Left ventricle myocardium inferior (tissue), 1 donor: ENCODE measurements at places on chromosomes 12 and 14. TPM values are rescaled to one million over a fixed set of nuclear protein-coding genes. Genes with fewer than 3 reads are reported as not detected.

- H3K4me3 ChIP-seq, result no peak overlapping the region
- H3K36me3 ChIP-seq, result no peaks in the 10 kb centered on the region
- H3K4me1 ChIP-seq, result no peaks in the 10 kb centered on the region
- H3K27ac ChIP-seq, result no peak overlapping the region
Observed at GRCh38 chr12:126582231-126582630, 1517.0 kb downstream of the AACS start.

- H3K27ac ChIP-seq, result peak overlapping the region; percentile 9
- H3K27me3 ChIP-seq, result no peaks in the 10 kb centered on the region
- no peaks in the 10 kb centered on the region for H3K36me3 ChIP-seq
- no peak overlapping the region for H3K4me3 ChIP-seq
- no peaks in the 10 kb centered on the region for H3K4me1 ChIP-seq
Observed at GRCh38 chr14:74846168-74846567, 29.8 kb downstream of the PROX2 start.

The TMEM63C gene
- total RNA-seq, result 0.63 TPM

DNA sequence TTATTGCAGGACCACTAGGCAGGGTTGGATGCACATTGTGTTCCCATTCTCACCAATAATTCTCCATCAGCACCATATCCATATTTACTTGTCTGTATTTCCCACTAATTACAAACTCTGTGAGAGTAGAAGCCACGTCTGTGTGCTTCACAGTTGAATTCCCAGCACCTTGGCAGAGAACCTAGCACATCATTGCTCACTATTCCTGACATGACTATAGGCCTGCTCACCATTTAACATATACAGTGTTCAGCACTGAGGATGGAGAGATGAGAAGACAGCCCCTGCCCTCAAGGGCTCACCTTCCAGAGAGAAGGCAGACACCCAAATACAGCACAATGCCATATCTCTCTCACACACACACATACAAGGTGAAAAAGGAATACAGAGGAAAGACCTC is 5.0 kb downstream of the DAD1 start:
- no peak for DNase-seq
- peaks cover 7% of the 10 kb centered on the region for H3K36me3 ChIP-seq
- H3K27ac ChIP-seq, result no peak overlapping the region
- no peak overlapping the region for H3K4me3 ChIP-seq

The IFNG-AS1 gene
- 0.58 TPM for total RNA-seq

GRCh38 chr14:23379366-23380196 is 2.7 kb downstream of the CMTM5 start:
- H3K4me1 ChIP-seq, result peaks cover 17% of the 10 kb centered on the region
- H3K36me3 ChIP-seq, result peaks cover 24% of the 10 kb centered on the region
- no peak overlapping the region for H3K4me3 ChIP-seq
- H3K27me3 ChIP-seq, result peaks cover 7% of the 10 kb centered on the region

DNA sequence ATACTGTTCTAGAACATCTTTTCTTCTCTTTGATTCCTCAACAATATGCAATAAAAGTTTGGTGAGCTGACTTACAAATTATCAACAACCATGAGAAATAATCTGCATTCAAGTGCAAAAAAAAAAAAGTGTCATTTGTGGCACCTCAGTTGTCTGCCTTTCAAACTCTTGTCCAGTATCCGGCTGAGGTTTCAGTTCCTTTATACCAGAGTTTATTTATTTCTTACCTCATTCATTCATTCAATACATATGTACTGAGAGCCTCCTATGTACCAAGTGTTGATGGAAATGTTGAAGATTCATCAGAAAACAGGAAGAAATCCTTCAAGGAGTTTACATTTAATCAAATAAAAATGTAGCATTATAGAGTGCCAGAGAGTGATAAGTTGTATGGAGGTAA is 484.1 kb downstream of the RMST start:
- DNase-seq, result no peak
- no peaks in the 10 kb centered on the region for H3K27me3 ChIP-seq
- no peak overlapping the region for H3K27ac ChIP-seq
- H3K4me3 ChIP-seq, result no peak overlapping the region
- H3K4me1 ChIP-seq, result no peaks in the 10 kb centered on the region
- no peaks in the 10 kb centered on the region for H3K36me3 ChIP-seq

- H3K36me3 ChIP-seq, result no peaks in the 10 kb centered on the region
- peaks cover 72% of the 10 kb centered on the region for H3K4me1 ChIP-seq
- peak overlapping the region; percentile 89 for H3K4me3 ChIP-seq
- H3K27ac ChIP-seq, result peak overlapping the region; percentile 99
- no peaks in the 10 kb centered on the region for H3K27me3 ChIP-seq
Observed at GRCh38 chr12:45730084-45730347, 510 bp downstream of the ARID2 start.

The FAM90A1 gene
- total RNA-seq, result 0.30 TPM

DNA sequence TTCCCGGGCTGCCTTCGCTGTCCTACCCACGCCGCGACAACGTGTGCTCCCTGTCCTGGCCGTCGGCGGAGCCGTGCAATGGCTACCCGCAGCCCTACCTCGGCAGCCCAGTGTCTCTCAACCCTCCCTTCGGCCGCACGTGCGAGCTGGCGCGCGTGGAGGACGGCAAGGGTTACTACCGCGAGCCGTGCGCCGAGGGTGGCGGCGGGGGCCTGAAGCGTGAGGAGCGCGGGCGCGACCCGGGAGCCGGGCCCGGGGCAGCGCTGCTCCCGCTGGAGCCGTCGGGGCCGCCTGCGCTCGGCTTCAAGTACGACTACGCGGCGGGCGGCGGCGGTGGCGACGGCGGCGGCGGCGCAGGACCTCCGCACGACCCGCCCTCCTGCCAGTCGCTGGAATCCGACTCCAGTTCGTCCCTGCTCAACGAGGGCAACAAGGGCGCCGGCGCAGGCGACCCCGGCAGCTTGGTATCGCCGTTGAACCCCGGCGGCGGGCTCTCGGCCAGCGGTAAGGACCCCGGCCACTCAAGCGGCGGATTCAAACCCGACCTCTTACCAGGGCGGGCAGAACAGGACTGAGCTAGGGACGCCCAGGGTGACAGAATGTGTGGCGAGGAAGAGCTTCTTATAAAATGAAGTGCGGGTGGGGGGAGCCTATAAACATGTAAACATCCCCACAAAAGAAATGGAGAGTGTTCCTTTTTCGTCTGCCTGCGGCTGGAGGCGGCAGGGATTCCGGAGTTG is 503 bp downstream of the HOXC12 start:
- H3K36me3 ChIP-seq, result no peaks in the 10 kb centered on the region
- H3K27me3 ChIP-seq, result peaks cover 100% of the 10 kb centered on the region
- H3K4me1 ChIP-seq, result peaks cover 12% of the 10 kb centered on the region
- no peak overlapping the region for H3K27ac ChIP-seq
- no peak overlapping the region for H3K4me3 ChIP-seq
- no peak for DNase-seq

GRCh38 chr12:106213662-106214061 is 34.2 kb downstream of the CKAP4 start:
- H3K27ac ChIP-seq, result no peak overlapping the region
- no peaks in the 10 kb centered on the region for H3K4me1 ChIP-seq
- peaks cover 4% of the 10 kb centered on the region for H3K27me3 ChIP-seq
- H3K4me3 ChIP-seq, result no peak overlapping the region
- no peaks in the 10 kb centered on the region for H3K36me3 ChIP-seq

The CD69 gene
- total RNA-seq, result 0.25 TPM

DNA sequence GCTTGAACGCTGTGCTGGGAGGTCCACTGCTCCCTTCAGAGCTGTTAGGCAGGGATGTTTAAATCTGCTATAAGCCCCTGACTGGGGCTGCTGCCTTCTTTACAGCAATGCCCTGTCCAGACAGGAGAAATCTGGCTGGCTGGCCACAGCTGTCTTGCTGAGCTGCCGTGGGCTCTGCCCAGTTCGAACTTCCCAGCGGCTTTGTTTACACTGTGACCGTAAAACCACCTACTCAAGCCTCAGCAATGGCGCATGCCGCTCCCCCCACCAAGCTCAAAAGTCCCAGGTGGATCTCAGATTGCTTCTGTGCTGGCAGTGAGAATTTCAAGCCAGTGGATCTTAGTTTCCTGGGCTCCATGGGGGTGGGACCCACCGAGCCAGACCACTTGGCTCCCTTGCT is 35.8 kb downstream of the CKAP4 start:
- H3K27ac ChIP-seq, result no peak overlapping the region
- peaks cover 4% of the 10 kb centered on the region for H3K27me3 ChIP-seq
- no peaks in the 10 kb centered on the region for H3K4me1 ChIP-seq
- DNase-seq, result no peak
- H3K4me3 ChIP-seq, result no peak overlapping the region

DNA sequence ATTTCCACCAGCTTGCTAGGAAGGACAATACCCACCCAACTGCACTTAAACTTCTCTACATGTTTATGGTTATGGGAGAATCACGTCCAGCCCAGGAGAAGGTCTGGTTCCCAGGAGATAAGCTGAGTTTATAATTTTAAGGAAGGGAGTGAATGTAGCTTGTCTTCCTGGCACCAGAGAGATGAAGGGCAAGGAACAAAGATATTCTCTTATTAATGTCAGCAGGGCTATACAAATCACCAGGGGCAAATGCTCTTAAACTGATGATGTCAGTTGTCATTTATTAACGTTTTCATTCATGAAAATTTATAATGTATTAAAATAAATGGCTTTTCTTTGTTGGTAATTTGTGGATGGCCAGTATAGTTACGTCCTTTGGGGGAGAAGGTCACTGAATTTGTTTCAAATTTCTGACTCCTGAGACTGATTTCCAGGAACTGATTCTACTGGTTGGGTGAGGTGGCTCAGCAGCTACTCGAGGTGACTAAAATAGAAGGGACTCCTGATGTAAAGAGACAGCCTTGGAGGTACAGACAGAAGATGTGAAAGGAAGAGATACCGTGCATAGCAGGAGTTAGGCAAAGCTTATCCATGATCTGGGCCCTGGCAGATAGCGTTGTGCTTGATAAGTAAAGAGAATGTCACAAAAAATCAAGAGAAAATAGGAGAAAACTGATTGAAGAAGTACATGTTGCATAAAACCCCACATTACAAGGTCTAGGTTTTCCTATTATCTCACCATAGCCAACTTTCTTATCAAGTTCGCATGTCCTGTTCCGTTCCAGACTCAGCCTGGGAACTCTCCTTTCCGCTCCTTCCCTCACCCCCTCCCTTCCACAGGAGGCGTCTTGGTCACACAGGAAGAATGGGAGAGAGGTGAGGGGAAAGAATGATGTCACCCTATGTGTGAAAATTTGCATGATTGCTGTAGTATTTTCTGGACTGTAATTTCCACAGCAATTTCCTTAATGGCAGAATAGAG is 367.1 kb upstream of the FAR2 start:
- H3K27ac ChIP-seq, result peak overlapping the region; percentile 18
- H3K27me3 ChIP-seq, result no peaks in the 10 kb centered on the region
- H3K4me3 ChIP-seq, result no peak overlapping the region
- H3K36me3 ChIP-seq, result no peaks in the 10 kb centered on the region

The SERPINA3 gene
- total RNA-seq, result 45.5 TPM

DNA sequence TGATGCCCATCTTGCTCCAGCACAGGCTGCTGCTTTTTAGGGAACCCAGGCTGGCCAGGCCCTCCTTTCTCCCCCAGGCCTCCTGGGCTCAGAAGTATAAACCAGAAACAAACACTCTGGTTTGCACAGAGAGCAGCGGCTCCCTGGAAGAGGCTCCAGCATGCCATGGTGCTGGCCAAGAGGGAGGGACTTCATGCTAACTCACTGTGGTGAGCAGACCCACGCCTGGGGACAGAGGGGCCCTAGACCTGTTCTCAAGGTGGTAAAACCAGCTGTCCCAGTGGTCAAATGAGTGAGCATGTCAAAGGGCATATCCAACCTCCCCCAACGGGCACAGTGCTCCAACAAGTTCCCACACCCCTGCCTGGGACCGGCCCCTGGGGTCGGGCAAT is 15.5 kb downstream of the BCL11B start:
- no peak for DNase-seq
- H3K4me1 ChIP-seq, result no peaks in the 10 kb centered on the region

- H3K27me3 ChIP-seq, result no peaks in the 10 kb centered on the region
- peaks cover 59% of the 10 kb centered on the region for H3K36me3 ChIP-seq
- peaks cover 30% of the 10 kb centered on the region for H3K4me1 ChIP-seq
- no peak for DNase-seq
- H3K4me3 ChIP-seq, result no peak overlapping the region
Observed at GRCh38 chr12:57104292-57104910, 6.8 kb downstream of the STAT6 start.

GRCh38 chr12:113118142-113118541 is 17.4 kb downstream of the RASAL1 start:
- H3K4me1 ChIP-seq, result no peaks in the 10 kb centered on the region
- no peaks in the 10 kb centered on the region for H3K36me3 ChIP-seq
- H3K27ac ChIP-seq, result no peak overlapping the region
- no peak for DNase-seq

DNA sequence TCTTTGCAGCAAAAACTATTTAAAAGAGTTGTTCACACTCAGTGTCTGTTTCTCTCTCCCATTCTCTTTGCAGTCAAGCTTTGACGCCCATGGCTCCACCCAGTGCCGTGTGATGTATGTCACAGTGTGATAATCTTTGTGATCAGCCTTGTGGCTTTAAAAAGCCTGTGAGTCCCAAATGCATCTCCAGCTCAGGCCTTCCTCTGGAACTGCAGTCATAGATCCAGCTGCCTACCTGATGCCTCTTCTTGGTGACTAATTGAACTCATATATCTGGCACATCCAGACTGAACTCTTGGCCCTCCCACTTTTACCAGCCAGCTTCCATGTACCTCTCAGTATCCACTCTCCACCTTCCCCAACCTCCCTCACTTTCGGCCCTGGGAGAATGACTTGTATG is 182.8 kb upstream of the ARHGAP5 start:
- H3K4me3 ChIP-seq, result no peak overlapping the region
- H3K27ac ChIP-seq, result peak overlapping the region; percentile 75
- no peak for DNase-seq

DNA sequence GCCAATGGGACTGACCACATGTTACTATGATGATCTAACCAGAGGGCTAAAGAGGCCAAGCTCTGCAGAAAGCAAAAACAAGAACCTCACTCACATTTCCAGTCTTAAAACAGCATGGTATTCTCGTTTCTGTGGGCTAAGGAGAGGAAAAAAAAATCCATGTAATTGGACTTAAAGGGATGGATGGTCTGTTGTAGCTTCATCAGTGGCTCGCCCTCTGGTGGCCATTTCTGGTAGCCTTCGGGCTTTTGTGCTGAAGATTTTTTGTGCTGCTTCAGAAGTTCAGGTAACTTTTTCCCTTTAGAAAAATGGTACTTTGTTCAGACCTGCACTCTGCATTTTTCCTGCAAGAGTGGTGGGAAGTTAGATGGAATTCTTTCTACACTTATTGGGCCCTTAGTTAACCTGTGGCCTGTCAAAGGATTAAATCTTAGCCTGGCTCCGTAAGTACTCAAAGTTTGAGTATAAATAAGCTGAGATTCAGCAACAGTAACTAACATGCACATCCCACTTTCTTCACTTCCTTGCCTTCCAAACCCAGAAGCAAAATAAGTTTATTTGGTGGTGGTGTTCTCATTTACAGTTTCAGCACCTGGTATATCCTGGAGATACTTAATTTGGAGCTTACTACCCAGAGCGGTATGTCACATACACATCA is 22.3 kb downstream of the DCAF4 start:
- peaks cover 20% of the 10 kb centered on the region for H3K36me3 ChIP-seq
- no peak overlapping the region for H3K4me3 ChIP-seq
- H3K27ac ChIP-seq, result no peak overlapping the region
- DNase-seq, result peak; percentile 59
- no peaks in the 10 kb centered on the region for H3K27me3 ChIP-seq
- H3K4me1 ChIP-seq, result no peaks in the 10 kb centered on the region

The TAS2R30 gene
- total RNA-seq, result 0.44 TPM
